ENCODE measurements at places on chromosomes 3 and 15. TPM values are rescaled to one million over a fixed set of nuclear protein-coding genes. Genes with fewer than 3 reads are reported as not detected.

DNA sequence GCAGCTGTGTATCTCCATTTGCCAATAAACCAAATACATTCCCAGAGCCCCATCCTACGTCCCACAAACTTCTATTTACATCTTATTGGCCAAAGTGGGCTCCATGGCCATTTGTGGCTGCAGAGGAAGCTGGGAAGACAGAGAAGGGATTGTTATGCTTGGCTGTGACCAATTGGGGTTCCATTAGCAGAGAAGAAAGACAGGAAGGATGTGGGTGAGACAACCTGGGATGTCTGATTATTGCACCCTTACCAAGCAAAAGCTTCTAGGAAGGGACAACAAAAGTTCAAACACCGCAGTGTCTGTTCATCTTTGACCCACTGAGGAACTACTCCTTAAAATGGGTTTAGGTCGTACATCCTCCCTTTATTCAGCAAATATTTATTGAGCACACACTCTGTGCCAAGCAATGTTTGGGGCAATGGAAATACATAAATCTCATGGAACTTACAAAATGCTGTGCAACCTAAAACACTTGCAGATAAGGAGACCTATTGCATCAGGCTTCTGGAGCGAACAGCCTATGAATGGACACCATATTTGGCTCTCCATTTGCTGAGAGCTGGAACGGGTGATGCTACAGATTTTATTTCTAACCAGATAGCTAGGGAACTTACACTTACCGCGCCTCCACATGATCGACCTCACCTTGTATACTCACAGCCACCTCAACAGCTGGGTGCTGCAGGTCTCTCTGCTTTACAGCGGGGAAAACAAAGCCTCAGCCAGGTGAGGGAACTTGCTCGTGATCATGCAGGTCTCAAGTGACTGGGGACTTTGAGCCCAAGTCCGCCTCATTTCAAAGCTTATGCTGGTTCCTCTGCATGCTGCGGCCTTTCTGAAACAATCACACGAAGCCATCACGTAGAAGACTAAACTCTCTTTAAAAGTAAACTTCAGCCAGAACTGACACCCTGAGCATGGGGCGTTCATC is 21.4 kb upstream of the NR2E3 start:
- H3K36me3 ChIP-seq: no peaks in the 10 kb centered on the region
- no peaks in the 10 kb centered on the region for H3K4me1 ChIP-seq
- H3K4me3 ChIP-seq: no peak overlapping the region
- H3K27ac ChIP-seq: no peak overlapping the region

C3orf49 gene
- not detected for total RNA-seq

LEKR1 gene
- total RNA-seq: 1.3 TPM

RASGRF1 gene
- not detected for total RNA-seq

- no peaks in the 10 kb centered on the region for H3K4me1 ChIP-seq
- H3K4me3 ChIP-seq: no peak overlapping the region
- peaks cover 2% of the 10 kb centered on the region for H3K27me3 ChIP-seq
- H3K27ac ChIP-seq: no peak overlapping the region
- H3K36me3 ChIP-seq: no peaks in the 10 kb centered on the region
Observed at GRCh38 chr3:89260721-89261120, 153.3 kb downstream of the EPHA3 start.

DNA sequence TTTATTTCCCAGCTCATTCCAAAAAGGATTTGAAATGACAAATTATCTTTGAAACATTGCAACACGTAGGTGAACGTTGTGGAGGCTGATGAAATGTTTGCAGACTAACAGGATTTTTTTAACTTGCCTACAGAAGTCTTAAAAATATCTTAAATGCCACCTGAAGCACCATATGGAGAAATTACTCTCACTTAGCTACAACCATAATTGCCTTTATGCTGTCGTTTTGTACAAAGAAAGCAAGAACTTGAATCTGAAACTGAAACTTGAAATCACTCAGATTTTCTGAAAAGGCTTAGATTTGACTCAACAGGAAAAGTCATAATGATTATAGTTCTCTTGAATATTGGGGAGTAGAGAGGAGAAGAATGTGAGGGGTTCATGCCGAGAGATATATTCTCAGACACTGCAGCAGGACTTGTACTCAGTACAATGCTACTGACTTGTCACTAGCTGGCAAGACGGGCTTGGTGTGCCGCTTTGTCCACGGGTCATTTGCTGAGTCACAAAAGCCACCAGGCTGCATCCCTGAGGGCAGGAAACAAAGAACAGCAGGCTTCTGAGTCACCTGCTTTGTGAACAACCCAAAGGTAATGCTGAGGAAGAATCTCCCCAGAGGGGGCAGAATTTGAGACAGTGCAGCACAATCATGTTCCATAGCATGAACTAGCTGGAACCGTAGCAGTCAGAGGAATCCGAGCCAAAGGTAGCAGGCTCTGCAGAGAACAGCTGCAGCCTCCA is 7.1 kb upstream of the FMN1 start:
- peak; percentile 47 for DNase-seq
- peaks cover 24% of the 10 kb centered on the region for H3K4me1 ChIP-seq
- peak overlapping the region; percentile 67 for H3K27ac ChIP-seq
- peak overlapping the region; percentile 62 for H3K4me3 ChIP-seq
- H3K27me3 ChIP-seq: no peaks in the 10 kb centered on the region

- DNase-seq: no peak
- peaks cover 16% of the 10 kb centered on the region for H3K4me1 ChIP-seq
- no peak overlapping the region for H3K27ac ChIP-seq
- no peak overlapping the region for H3K4me3 ChIP-seq
- H3K36me3 ChIP-seq: peaks cover 3% of the 10 kb centered on the region
Observed at GRCh38 chr15:88470625-88471372, 3.3 kb downstream of the MRPS11 start.

- peaks cover 3% of the 10 kb centered on the region for H3K4me1 ChIP-seq
- H3K4me3 ChIP-seq: no peak overlapping the region
- H3K27me3 ChIP-seq: peaks cover 23% of the 10 kb centered on the region
- no peak for DNase-seq
- H3K27ac ChIP-seq: no peak overlapping the region
Observed at GRCh38 chr3:69251078-69251805, 128.8 kb upstream of the LMOD3 start.

GOLGA8N gene
- total RNA-seq: 41.0 TPM

DNA sequence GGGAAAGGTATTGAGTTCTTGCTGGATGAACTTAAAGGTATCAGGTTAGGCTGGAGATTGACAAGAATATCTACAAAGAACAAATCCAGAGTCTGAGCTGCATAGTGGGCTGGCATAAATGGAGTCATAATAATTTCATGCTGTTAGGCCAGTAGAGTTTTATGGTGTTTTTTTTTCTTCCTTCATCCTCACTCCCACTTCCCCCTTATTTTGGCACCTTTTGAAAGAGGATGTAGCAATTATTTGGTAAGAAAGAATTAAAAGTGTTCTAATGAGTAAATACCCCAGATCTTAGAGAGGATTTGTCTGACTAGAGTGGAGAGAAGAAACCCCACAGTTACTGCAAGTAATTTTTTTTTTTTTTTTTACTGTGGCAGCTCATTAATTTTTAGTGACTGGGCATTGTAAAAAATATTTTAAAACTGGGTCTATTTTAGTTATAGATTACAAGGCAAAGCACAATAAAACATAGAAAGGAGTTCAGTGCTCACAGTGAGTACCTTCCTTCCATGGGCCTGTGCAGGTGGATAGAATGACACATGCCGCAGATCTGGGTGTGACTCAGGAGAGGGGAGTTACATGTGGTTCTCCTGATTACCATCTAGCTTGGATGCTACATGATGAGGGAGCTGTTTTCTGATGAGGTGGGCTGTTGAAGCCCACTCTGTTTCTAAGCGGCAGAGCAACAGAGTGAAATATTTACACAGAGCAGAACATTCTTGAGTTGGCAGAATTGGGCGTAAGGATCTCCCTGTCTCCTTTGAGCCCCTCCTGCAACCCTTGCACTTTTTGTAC is 5.3 kb downstream of the EDEM1 start:
- DNase-seq: no peak
- H3K27me3 ChIP-seq: no peaks in the 10 kb centered on the region
- peak overlapping the region; percentile 71 for H3K27ac ChIP-seq
- H3K4me1 ChIP-seq: peaks cover 69% of the 10 kb centered on the region

FEM1B gene
- 54.0 TPM for total RNA-seq

- peaks cover 5% of the 10 kb centered on the region for H3K27me3 ChIP-seq
- no peak overlapping the region for H3K27ac ChIP-seq
- DNase-seq: no peak
- no peaks in the 10 kb centered on the region for H3K4me1 ChIP-seq
- H3K36me3 ChIP-seq: no peaks in the 10 kb centered on the region
- no peak overlapping the region for H3K4me3 ChIP-seq
Observed at GRCh38 chr15:62248277-62248984, 83.3 kb upstream of the C2CD4B start.

CCR4 gene
- total RNA-seq: 17.5 TPM

UCN2 gene
- not detected for total RNA-seq

APOD gene
- not detected for total RNA-seq

CSTA gene
- total RNA-seq: not detected

DNA sequence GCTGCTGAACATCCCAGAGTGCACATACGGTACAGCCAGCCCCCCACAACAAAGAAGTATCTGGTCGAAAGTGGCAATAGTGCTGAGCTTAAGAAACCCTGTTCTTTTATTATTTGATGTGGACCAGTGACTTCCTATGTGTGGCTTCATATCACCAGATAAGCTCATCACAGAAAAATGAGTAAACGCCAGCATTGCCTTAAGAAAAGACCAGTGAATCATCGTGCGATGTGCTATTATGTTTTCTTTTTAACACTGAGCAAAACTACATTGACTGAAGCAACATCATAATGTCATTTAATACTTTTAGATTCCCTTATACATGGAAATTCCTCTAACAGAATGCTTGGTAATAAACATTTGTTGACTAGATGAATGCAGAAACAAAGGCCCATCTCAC is 45.2 kb upstream of the ARRDC4 start:
- peaks cover 10% of the 10 kb centered on the region for H3K27me3 ChIP-seq
- H3K4me3 ChIP-seq: no peak overlapping the region
- H3K36me3 ChIP-seq: no peaks in the 10 kb centered on the region
- H3K4me1 ChIP-seq: no peaks in the 10 kb centered on the region
- H3K27ac ChIP-seq: no peak overlapping the region

DNA sequence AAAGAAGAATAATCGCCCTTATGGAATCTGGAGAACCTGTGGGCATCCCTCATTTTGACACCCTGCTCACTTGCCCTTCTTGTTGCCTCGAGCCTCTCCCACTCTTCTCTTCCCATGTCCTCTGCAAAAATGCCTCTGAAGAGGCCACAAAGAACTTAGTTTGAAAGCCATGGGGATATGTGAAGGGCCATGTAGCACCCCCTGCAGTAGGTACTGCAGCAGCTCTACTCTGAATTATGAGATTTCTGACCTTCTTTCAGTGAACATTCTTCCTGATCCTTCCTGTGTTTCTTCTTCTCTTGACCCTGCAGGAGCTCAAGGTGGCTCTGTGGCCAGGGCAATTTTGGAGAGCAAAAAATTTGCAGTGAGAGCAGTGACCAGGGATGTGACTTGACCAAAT is 30.4 kb upstream of the TRA2B start:
- peaks cover 1% of the 10 kb centered on the region for H3K36me3 ChIP-seq
- no peak for DNase-seq

DNA sequence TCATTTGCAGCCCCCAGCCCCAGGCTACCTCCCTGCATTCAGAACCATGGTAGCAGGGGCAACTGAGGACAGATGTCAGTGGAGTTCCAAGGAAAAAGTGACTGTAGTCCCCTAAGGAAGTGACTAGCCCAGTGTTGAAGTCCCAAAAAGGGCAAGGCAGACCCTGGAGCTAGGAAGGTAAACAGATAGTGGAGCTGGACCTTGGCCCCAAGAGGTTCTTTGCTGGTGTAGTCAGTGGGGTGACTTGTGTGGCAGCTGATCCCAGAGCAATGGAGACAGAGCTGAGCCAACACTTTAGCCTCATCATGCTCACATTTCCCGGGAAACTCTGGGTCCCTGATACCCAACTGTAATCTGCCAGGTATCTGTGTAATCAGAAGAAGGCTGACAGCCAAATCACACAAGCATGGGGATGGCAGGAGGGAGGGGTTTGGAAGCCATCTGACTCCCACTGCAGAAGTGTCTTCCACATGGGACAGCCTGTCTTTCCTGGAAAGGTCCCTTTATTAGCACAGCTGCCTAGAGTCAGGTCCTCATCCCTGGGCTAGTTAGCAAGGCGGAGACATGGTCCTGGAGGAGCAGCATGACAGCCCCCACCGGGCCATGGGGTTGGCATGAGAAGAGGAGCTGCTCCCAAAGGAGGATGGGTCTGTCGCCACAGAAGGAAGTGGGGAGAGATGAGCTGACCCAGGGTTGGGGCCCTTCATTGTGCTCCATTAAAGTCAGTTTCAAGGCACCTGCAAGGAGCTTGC is 39.8 kb downstream of the PXYLP1 start:
- H3K27ac ChIP-seq: no peak overlapping the region
- H3K4me3 ChIP-seq: no peak overlapping the region
- H3K36me3 ChIP-seq: peaks cover 21% of the 10 kb centered on the region
- no peaks in the 10 kb centered on the region for H3K27me3 ChIP-seq
- DNase-seq: no peak

DNA sequence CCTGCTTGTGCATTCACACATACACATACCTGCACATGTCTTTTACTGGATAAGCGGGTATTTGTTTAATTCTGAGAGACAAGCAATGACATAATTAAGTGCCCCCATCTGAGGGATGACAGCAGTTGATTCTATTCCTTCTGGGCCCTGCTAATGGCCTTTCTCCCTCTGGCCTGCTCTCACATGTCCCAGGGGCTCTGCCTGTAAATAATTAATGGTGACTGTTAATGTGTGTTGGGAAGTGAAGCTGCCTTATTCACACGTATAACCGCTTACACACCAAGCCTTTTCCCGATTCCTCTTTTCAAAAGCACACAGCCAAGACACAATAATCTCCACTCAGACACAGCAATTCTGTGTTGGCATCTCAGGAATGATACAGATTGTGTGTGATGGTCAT is 47.8 kb downstream of the LRRK1 start:
- no peak for DNase-seq
- no peaks in the 10 kb centered on the region for H3K4me1 ChIP-seq
- H3K27ac ChIP-seq: no peak overlapping the region

RTP3 gene
- total RNA-seq: not detected

All from activated naive CD8-positive, alpha-beta T cell treated with anti-CD3 and anti-CD28 coated beads, Interleukin-2, amount 10 ng/mL, durations not matched to agents 7 days and 5 days (primary cell).